ENCODE measurements at places on chromosomes 2 and 18.

DNA sequence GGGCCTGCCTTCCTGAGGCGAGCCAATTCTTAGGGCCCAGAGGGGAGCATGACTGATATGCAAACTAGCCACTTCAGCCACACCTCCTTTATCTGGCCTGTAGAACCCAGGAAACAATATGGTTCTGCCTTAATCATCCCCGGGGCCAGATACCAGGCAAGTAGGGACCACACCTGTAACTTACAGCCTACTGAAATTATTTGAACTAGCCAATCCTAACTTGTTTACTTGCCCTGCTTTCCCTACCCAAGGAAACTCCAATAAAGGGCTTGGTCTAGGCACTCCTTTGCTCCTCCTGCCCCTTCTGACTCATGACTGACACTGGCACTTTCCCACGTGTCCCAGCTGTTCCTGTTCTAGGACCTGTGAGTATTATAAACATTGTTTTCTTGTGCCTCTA, 57.6 kb downstream of the MYOM1 start:
- no peak overlapping the region for H3K27ac ChIP-seq
- no peak overlapping the region for H3K4me3 ChIP-seq
- no peaks in the 10 kb centered on the region for H3K27me3 ChIP-seq
- DNase-seq: no peak

- H3K4me3 ChIP-seq: no peak overlapping the region
- H3K4me1 ChIP-seq: no peaks in the 10 kb centered on the region
- DNase-seq: no peak
- H3K27ac ChIP-seq: no peak overlapping the region
Measured at GRCh38 chr2:142463047-142463446, 332.2 kb upstream of the LRP1B start.

DNA sequence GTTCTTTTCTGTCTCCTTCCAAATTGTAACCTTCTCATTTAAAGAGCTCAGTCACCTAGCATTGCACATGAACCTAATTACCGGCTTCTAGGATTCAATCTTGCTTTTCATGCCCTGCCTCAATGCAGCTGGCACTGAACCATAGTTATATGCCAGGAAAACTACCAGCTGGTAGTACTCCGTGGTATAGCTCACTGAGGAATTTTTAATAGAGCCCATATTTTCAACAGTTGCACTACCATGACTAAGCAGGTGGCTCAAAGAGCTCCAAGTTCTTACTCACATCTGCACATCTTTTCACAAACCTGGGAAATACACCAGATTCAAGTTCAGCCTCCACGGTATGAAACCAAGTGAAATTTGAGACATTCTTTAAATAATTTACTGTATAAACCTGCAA, 363.5 kb downstream of the GRB14 start:
- no peaks in the 10 kb centered on the region for H3K4me1 ChIP-seq
- no peaks in the 10 kb centered on the region for H3K27me3 ChIP-seq
- no peak overlapping the region for H3K4me3 ChIP-seq

GRCh38 chr2:208268156-208268952, 2.3 kb downstream of the PIKFYVE start:
- no peak overlapping the region for H3K27ac ChIP-seq
- peaks cover 24% of the 10 kb centered on the region for H3K36me3 ChIP-seq
- H3K27me3 ChIP-seq: no peaks in the 10 kb centered on the region
- H3K4me3 ChIP-seq: peak overlapping the region; percentile 56

- H3K4me1 ChIP-seq: no peaks in the 10 kb centered on the region
- no peak overlapping the region for H3K27ac ChIP-seq
- H3K4me3 ChIP-seq: no peak overlapping the region
- no peaks in the 10 kb centered on the region for H3K27me3 ChIP-seq
- no peaks in the 10 kb centered on the region for H3K36me3 ChIP-seq
Measured at GRCh38 chr18:39675368-39675767, 2109.8 kb upstream of the CELF4 start.

- H3K27me3 ChIP-seq: no peaks in the 10 kb centered on the region
- no peak overlapping the region for H3K27ac ChIP-seq
- DNase-seq: no peak
- H3K4me3 ChIP-seq: no peak overlapping the region
- peaks cover 26% of the 10 kb centered on the region for H3K36me3 ChIP-seq
Measured at GRCh38 chr2:61434314-61434713, 36.6 kb downstream of the USP34 start.

DNA sequence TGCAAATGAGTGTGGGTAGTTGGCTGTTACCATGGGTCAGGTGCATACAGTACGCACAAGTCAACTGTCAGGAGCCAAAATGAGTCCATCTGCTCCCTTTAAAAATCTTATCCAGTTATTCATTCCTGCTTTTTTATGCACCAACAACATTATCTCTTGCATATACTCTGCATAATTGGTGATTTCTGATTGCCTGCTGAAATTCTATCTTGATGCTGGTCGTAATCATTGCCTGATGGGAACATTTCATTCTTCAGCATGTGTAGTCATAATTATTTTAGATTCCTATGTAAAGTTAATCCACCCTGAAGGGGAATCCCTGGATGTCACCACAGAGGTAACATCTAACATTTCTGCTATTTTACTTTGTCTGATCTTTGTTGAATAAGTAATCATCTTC, 102.2 kb upstream of the RND3 start:
- H3K27ac ChIP-seq: no peak overlapping the region
- no peaks in the 10 kb centered on the region for H3K4me1 ChIP-seq
- H3K4me3 ChIP-seq: no peak overlapping the region
- no peak for DNase-seq
- H3K36me3 ChIP-seq: no peaks in the 10 kb centered on the region

GRCh38 chr2:9250091-9250490, 43.5 kb downstream of the ASAP2 start:
- DNase-seq: no peak
- no peak overlapping the region for H3K27ac ChIP-seq
- H3K4me3 ChIP-seq: no peak overlapping the region
- peaks cover 2% of the 10 kb centered on the region for H3K27me3 ChIP-seq
- H3K4me1 ChIP-seq: no peaks in the 10 kb centered on the region
- H3K36me3 ChIP-seq: no peaks in the 10 kb centered on the region

DNA sequence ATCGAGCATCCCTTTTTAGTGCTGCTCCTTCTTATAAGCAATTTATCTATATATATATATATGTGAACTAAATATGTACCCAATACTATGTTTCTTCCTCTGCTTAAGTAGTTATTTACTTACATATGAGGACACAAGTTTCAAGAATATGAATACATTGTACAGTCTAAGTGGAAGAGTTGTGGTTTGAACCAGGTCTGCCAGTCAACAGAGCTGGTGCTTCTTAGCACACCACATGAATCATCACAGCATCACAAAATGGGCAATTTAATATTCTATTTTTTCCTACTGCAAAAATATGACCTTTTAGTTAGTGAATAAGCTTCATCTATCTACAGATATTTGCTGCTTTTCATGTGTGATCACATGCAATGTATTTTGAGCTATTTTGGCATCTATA, 64.4 kb upstream of the SPAG16 start:
- no peak overlapping the region for H3K4me3 ChIP-seq
- no peaks in the 10 kb centered on the region for H3K27me3 ChIP-seq
- H3K27ac ChIP-seq: no peak overlapping the region
- no peak for DNase-seq

DNA sequence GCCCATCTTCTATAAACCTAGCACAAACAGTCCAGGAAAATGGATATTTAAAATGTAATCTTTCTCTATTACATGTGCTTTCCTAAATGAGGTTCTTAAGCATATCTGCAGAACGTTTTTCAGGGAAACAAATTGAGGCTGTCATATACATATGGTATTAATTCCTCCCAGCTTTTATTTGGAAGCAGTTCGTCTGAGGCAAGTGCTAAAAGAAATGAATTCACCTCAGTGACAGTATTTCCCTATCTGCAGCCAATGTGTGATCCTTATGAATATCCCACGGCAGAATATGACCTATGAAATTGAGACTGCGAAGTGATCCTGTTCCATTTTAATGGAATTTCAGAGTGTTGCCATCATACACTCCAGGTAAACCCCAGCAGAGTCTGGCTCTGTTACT, 7.1 kb downstream of the MYOM1 start:
- no peak overlapping the region for H3K27ac ChIP-seq
- H3K4me1 ChIP-seq: peaks cover 21% of the 10 kb centered on the region
- no peak overlapping the region for H3K4me3 ChIP-seq
- no peak for DNase-seq

GRCh38 chr18:79603321-79604204, 76.0 kb upstream of the CTDP1 start:
- H3K27ac ChIP-seq: no peak overlapping the region
- H3K4me3 ChIP-seq: no peak overlapping the region
- H3K4me1 ChIP-seq: no peaks in the 10 kb centered on the region
- H3K36me3 ChIP-seq: no peaks in the 10 kb centered on the region
- no peak for DNase-seq
- no peaks in the 10 kb centered on the region for H3K27me3 ChIP-seq

DNA sequence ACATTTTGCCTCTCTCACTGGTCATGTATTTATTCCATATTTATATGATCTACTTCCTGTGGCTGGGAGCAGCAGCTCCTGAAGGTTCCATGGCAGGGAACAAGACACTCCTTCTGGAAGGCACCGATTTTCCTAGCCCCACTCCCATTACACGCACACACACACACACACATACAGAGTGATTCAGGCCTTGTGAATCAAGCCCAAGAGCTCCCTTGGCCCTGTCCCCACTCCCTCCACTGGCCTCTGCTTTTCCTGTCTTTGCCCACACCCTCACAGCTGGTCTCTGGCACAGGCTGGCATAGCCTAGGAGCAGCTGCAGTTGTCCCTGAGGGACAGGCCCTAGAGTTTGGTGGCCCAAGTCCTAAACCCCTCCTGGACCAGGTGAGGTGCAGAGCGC, 201.7 kb downstream of the NAPG start:
- H3K4me3 ChIP-seq: no peak overlapping the region
- no peak overlapping the region for H3K27ac ChIP-seq
- no peaks in the 10 kb centered on the region for H3K36me3 ChIP-seq

GRCh38 chr2:98269274-98269673, 77.0 kb upstream of the CNGA3 start:
- H3K4me1 ChIP-seq: no peaks in the 10 kb centered on the region
- H3K27me3 ChIP-seq: peaks cover 5% of the 10 kb centered on the region
- no peaks in the 10 kb centered on the region for H3K36me3 ChIP-seq
- DNase-seq: peak; percentile 30
- H3K4me3 ChIP-seq: no peak overlapping the region
- no peak overlapping the region for H3K27ac ChIP-seq

GRCh38 chr18:46156124-46156745, 52.0 kb downstream of the HAUS1 start:
- H3K4me3 ChIP-seq: peak overlapping the region; percentile 70
- no peaks in the 10 kb centered on the region for H3K27me3 ChIP-seq
- H3K27ac ChIP-seq: peak overlapping the region; percentile 98

DNA sequence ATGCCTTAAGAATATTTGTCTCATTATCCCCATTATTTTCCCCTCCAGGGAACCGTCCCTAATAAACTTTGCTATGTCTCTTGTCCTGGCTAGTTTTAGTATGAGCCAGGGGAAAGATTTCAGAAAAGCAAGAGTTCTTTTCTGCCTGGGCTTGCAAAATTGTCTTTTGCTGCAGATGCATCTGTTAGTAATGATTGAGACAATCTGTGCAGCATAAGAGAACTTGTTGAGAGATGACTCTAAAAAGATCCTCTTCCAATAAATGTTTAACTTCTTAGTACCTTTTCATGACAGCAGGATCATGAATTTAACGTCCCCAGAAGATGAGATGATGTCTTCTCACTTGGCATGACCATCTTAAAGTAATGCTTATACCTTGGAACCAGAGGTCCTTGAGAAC, 172.5 kb upstream of the CREB1 start:
- no peak overlapping the region for H3K4me3 ChIP-seq
- no peak overlapping the region for H3K27ac ChIP-seq
- no peak for DNase-seq

DNA sequence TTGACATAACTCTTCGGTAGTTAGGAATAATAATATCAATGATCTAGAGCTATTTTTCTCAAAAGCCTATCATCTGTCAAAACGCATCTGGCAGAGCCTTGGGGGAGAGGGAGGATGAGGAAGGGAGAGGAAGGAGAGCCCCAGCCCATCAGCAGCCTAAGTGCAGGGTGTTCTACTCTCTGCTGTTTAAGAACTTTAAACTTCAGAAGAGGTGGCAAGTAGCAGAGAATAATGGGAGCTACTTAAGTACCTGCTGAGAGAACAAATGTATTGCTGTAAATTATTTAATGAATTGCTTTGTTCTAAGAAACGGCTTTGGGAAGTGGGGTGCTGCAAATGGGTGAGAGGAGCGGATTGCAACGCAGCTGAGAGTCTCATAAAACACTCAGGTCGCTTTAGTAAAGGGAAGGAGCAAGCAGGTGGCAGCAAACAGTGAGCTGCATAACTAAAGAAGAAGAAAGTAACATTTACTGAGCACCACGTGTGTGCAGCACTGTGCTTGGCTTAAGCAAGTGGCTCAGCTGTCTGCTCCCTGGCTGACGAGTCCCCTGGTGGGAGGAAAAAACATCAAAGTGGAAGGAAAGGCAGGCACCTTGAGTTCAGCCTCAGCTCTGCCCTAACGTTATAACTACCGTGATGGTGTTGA, 26.3 kb upstream of the SH3RF3 start:
- no peak overlapping the region for H3K4me3 ChIP-seq
- no peaks in the 10 kb centered on the region for H3K27me3 ChIP-seq
- no peak overlapping the region for H3K27ac ChIP-seq
- DNase-seq: no peak

DNA sequence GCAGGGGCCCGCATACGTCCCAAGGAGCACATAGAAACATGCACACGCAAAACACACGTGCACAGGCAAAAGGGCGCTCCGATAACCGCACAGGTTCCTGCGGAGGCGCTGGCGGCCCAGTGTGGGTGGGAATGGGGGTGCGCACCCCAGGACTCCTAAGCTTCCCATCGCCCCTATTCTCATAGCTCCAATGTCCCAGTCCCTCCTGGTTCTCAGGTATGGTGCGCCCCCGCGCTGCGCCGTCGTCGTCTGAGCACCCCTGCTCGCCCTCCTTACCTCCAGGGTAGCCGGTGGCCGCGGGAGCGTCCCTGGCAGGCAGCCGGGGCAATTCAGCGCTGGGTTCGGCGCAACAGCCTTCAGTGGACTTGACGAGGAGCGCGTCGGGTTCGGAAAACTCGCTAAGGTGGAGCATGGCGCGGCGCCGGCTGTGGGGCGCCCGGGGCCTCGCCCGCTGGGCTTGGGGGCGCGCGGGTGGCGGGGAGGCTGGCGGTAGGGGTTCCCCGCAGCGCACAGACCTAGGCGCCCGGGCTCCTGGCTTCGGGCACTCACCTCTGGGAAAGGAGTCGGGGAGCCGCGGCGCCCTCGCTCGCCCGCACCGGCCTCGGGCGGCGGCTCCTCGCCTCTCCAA, 328 bp downstream of the EGR4 start:
- peak overlapping the region; percentile 54 for H3K4me3 ChIP-seq
- H3K27ac ChIP-seq: no peak overlapping the region
- H3K4me1 ChIP-seq: peaks cover 20% of the 10 kb centered on the region
- DNase-seq: no peak

GRCh38 chr2:58606799-58607198, 365.7 kb upstream of the FANCL start:
- no peaks in the 10 kb centered on the region for H3K36me3 ChIP-seq
- H3K27me3 ChIP-seq: peaks cover 2% of the 10 kb centered on the region
- H3K27ac ChIP-seq: no peak overlapping the region
- H3K4me3 ChIP-seq: no peak overlapping the region
- no peaks in the 10 kb centered on the region for H3K4me1 ChIP-seq
